ENCODE measurements at places on chromosomes 5 and 9. TPM values are rescaled to one million over a fixed set of nuclear protein-coding genes. Genes with fewer than 3 reads are reported as not detected.

The TOR2A gene
- total RNA-seq: 9.1 TPM

The HSPB3 gene
- not detected for total RNA-seq

The HRH2 gene
- not detected for total RNA-seq

The FBXL7 gene
- total RNA-seq: 5.9 TPM

The NKD2 gene
- 22.9 TPM for total RNA-seq

The MOB3B gene
- total RNA-seq: 0.19 TPM

GRCh38 chr9:78399153-78399552, 102.2 kb downstream of the PSAT1 start:
- DNase-seq: no peak

GRCh38 chr5:159038907-159039306, 60.8 kb downstream of the EBF1 start:
- no peak for DNase-seq

- no peak for DNase-seq
Measured at GRCh38 chr5:146944764-146945616, 66.4 kb upstream of the PPP2R2B start.

GRCh38 chr9:131982671-131983239, 96.9 kb downstream of the MED27 start:
- DNase-seq: peak; percentile 39

GRCh38 chr5:28374492-28374967, 1336.1 kb upstream of the CDH9 start:
- peak; percentile 3 for DNase-seq

DNA sequence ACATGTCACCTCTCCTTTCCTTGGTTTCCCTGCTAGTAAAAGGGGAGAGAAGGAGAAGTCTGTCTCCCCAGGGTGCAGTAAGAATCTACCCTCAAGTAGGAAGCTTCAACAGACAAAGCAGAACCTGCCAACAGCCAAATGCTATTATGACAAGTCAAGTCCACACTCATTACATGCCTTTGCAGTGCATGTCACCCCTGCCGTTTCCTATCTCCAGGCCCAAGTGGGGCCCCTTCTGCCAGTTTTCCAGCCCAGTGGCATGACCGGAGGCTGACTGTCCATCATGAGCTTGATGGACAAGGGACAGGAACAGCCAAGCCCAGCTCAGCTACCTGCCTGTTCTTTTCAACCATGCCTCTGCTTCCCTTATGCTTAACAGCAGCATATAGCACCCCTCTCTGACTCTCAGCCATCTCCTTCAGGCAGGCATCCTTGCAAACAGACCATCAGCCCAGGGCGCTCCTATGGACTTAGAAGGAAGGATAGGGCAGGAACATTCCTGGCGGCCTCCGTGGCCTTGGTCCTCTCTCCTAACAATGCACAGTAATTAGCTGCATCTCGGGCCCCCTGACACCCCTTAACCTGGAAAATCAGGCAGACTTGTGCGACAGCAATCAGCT, 107.2 kb upstream of the RAD23B start:
- no peak for DNase-seq

GRCh38 chr5:87836696-87837095, 424.0 kb upstream of the CCNH start:
- DNase-seq: no peak

DNA sequence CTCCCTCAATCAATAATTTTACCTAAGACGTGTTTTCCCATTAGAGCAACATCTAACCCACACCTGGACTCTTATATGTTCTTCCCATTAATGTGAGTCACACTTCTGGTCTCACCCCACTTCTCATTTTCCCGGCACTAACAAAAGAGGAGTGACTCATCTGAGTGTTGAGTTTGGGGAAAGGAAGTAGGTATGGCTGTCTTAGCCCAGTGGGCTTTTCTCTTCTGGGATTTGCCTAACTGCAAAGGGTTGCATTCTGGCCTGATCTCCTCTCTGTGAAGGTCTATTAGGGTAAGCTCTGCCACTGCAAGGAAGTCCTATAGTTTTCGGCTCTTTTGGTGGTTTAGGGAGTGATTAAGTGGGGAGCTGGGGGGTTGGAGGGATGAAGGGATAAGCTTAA, 195.6 kb downstream of the KIAA0825 start:
- DNase-seq: peak; percentile 35

DNA sequence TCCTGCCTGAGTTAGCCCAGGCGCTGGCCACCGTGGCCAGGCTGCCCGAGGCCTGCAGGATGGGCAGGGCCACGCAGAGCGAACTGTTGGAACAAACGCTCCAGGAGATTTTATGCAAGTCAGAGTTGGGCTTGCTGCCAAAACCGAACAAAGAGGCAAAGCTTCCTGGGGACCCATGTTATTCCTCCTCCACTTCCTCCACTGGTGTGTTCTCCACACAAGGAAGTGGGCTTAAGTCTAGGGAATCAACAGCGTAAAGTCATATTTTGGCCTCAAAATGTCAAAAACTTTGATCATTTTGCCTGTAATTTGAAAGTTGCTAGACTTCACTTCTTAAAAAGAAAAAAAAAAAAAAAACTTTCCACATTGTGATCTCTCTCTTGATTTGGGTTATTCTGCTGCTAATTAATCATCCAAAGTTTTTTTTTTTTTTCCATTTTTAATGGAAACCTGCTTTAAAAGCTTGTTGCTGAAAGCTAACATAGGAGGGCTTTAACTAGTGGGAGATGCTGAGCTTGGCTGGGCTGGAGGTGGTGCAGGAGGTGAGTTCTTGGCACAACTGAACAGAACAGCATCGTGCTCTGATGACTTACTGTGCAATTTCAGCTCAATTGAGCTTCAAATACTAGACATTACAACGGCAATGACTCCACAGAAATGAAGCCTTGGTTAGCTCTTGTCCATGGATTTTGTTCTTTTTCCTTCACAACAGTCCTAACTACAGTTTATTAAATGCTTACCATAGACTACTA, 73.0 kb downstream of the PTPDC1 start:
- peak; percentile 91 for DNase-seq

- DNase-seq: peak; percentile 97
Measured at GRCh38 chr9:129884220-129885017, 49.2 kb downstream of the USP20 start.

GRCh38 chr9:34637356-34638137, at the start of gene SIGMAR1:
TSS of gene SIGMAR1 (minus strand) at chr9:34637787. CDS start at chr9:34637697, 90 bp downstream.
- peak; percentile 96 for DNase-seq

- no peak for DNase-seq
Measured at GRCh38 chr5:122680623-122681350, 94.1 kb upstream of the SNX2 start.

DNA sequence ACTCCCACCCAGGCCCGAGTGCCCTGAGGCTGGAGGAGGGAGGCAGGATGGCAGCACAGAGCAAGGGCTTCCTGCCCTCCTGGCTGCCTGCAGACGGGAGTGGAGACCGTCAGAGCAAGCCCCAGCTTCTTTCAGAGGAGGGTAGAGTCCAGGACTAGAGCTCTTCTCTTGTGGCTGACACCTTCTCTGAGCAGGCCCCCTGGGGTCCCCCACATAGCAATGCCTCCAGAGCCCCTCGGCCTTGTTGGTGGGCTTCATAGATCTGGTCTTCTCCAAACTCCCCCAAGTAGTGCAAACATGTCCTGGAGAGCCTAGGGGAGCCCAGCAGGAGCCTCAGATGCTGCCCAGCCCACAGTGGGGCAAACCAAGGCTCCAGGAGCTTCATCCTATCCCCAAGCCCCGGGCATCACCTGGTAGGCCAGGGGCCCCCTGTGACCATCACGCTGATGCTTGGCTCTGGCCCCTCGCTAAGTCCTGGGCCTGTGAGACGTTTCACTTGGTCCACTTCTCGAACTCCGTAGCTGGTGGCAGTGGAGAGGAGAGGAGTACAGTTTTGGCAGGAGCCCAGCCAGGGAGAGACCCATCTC, 2.0 kb downstream of the MZB1 start:
- DNase-seq: no peak

DNA sequence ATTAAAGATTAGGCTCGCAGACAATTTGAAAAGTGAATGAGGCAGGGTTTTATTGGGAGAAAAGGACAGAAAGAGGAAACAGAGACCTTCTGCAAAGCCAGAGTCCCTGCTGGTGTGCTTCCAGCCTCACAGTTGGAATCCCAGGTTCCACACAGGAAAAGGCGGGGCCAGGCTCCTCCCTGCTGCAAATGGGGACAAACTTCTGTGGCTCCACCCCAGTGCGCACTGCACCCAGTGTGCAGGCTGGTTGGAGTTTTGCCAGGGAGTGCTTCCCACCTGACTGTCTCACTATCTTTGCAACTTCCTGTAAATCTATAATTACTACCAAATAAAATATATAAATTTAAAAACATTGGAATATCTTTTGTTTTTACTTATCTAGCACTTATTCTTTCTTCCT, 386.0 kb upstream of the GRIN3A start:
- peak; percentile 18 for DNase-seq

DNA sequence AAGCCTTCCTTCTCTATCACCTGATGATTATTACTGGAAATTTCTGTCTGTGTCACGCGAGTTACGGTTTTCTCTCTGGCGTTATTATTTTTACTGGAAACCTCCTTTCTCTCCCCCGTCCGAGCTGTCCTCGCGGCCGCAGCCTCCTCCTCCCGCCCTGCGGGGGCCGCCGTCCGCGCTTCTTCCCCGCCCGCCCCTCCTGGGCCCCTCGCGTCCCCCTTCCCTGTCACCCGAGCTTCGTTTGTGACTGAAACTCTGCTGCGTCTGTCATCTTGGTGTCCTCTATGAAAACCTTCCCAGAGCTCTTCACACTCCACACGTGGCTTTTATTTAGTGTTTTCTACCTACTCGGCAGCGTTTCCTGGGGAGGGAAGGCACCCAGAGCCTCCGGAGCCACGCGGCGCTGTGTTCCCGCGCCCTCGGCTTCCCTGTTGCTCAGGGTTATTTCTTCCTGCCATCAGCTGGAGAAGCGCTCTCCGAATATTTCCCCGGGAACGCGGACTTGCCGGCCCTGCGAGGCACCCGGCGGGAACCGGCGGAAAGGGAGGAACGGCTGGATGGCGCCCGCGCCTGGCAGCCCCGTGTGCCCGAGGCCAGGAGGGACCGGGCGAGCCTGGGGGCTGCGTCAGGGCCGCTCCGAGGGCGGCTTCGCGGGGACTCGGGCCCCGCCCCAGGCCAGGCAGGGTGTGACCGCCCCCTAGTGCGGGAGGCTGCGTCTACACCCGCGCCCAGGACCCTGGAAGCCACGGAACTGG, 33.9 kb downstream of the TRIP13 start:
- peak; percentile 64 for DNase-seq

DNA sequence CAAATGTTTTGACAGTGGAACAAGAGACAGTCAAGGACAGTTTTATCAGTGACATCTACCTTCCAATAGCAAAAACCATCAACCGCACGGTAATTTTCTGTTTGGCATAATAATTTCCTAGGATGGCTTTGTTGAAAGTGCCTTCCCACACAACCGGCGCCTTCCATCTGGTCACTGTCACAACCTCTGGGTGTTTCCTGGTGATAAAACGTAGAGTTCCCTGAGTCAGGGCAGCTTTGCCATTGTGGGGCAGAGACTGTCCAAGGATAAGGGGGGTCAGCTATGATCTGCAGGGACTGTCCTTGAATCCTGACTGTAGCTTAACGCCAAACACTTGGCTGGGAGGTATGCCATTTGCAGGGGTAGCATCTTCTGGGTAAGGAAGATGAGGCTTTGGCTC, 47.6 kb downstream of the GGTA1 start:
- DNase-seq: no peak

DNA sequence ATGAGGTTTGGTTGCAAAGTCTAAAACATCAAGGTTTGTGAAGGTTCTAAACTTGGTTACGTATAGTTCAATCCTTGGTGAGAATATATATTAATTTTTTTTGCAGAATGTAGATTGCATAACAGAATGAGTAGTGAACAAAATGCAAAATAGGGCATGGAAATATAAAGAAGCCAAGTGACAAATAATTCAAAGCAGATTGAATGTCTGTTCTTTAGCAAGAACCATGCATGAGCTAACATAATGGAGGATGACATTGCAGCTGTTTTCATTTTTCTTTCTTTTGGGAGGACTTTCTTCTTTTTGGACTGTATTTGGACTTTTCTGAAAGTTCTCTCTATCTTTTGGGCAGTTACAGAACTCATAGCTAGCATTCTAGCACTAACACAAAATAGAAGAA, 194.8 kb upstream of the MRPS30 start:
- DNase-seq: no peak

GRCh38 chr5:84130006-84130580, 254.6 kb downstream of the EDIL3 start:
- DNase-seq: no peak

DNA sequence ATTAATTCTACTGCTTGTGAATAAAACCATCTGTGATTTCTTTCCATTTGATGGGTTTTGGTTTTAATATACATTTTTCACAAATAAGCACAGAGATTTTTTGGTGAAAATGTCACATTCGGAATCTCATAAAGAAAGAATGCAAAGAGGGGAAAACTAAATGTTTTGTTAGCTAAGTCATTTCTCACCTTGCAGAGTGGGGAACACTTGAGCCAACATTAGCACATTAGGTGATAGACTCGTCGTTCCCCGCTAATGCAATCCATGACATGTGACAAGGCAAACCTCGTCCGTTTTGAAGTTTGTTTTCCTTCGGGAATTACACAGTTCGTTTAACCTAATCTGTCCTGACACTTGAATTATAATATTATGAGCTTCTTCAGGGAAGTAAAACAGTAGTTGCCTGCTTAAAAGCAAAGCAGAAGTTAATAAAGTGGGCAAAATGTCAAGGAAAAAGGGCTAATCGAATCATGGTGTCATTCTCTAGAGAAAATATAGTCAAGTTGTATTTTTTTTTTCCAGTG, 95.8 kb upstream of the LMX1B start:
- no peak for DNase-seq

DNA sequence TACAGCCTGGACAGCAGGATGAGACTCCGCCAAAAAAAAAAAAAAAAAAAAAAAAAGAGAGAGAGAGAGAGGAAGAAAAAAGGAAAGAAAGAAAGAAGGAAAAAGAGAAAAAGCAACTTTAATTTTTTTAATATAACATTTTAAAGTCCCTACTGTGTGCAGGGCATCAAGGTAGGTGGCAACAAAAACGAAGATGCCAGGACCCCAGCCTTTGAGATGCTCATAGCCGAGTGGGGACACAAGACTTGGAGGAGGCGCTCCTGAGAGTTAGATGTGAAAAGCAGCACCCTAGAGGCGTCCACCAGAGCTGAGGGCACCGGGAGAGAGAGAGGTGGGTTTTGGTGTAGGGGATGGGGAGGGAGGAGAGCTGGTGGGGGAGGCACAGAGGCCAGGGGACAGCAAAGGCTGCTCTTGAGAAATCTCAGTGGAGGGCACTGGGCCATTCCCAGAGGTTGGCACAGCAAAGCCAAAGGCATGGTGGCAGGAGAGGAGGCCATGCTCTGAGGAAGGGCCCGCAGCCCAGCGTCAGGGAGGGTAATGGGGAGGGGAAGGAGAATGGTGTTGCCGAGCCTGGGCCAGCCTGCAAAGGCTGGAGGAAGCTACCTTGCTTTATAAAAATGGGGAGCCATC, 135.6 kb downstream of the C9orf50 start:
- no peak for DNase-seq

DNA sequence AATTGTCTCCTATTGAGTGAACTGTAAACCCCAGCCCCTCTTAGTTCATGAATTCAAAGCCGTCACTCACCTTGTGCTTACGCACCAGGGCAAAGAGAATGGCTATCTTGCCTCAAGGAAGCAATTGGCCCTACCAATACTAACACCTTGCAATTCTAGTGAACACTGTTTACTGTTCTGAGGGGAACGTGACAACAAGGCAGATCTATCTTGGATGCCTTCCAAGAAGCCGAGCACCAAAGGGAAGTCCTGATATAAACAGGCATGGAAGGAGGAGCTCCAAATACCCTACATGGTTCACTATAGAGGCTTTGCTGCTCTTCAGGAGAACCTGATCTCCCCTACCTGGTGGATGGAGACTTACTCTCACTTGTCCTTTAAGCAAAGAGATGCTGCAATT, 1.7 kb upstream of the PLPPR1 start:
- no peak for DNase-seq
